RPMI7951 (cell line): ENCODE measurements at places on chromosomes 4 and X.
A peak's percentile ranks its signal among the peaks of the same experiment; 100 is the strongest.

DNA sequence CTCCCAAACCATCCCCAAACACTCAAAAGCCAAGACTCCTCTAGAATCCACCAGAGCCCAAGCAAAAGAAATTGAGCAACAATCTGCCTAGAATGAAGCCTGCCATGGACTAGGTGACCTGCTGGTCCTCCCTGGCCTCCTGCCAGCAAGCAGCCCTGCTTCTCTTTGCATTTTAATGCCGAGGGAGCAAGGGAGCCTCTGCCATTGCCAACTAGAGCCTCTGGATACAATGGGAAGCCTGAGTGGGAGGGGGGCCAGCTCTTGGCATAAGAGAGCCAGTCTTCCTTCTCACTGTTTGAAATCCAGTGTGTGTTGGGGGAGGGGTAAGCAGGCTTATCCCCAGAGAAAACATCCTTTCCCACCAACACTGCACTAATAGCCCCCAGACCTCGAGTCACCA is 1.5 kb upstream of the GDPD2 start:
- no peak for DNase-seq

- no peak for DNase-seq
These were observed 15.9 kb downstream of the KLF3 start for GRCh38 chr4:38679921-38680320.

DNA sequence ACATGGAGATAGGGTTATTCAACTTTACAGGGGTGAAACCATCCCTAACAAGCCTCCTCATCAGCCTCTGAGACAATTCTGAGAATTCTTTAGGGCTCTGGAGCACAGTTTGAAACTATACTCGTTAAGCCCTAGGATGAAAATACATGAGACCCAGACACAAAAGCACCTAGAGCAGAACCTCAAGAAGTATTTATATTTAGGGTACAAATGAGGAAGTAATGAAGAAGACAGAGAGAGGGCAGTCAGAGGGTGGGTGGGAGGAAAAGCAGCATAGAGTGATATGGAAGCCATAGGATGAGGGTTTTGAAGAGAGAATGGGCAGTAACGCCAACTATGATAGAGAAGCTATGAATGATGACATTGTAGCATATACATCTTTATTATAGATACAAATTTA is 250.3 kb downstream of the DCLK2 start:
- no peak for DNase-seq

- DNase-seq, result peak; percentile 80
These were observed 31.3 kb downstream of the CXCL13 start for GRCh38 chr4:77636902-77637301.

DNA sequence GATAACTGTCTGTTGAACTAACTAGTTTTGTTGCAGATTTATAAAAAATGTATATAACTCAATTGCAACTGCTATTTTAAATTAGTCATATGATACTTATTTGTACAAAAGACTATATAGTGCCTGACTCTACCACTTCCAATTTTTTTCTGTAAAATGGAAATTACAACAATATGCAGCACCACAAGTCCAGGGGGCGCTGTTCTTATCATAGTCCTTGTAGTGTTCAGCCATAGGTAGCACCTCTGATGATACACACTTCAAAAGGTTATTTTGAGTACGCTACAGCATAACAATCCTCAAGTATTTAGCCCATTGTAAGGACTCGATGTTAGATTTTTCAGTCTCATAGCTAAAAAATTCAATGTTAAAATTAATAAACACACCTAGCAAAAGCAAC is 174.9 kb downstream of the CORIN start:
- no peak for DNase-seq

DNA sequence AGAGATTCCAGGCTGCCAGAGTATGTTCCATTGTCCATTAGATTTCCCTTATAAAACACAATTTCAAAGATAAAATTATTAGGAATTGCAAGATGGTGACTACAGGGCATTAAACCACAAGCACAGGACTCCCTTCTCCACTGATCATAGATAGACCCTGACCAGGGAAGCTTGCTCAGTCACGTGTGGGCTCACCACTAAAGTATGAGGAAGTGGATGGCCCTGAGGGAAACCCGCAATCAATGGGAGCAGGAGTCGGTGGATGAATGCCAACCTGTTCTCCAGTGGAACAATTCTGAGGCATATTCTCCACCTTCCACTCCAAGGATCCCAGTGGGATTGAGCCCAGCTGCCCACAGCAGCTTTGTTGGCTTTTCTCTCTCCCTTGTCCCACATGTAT is 515.7 kb downstream of the BCOR start:
- peak; percentile 83 for DNase-seq

DNA sequence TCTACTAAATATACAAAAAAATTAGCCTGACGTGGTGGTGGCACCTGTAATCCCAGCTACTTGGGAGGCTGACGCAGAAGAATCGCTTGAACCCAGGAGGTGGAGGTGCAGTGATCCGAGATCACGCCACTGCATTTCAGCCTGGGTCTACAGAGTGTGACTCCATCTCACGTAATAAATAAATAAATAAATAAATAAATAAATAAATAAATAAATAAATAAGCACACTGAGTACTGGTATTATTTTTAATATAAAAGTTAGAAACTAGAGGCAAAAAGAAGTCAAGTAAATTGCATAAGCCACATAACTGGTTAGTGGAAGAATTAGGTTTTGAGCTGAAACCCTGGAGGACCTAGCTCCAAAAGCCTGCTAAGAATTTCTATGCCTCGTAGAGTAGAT is 1262.7 kb upstream of the PABPC4L start:
- no peak for DNase-seq

DNA sequence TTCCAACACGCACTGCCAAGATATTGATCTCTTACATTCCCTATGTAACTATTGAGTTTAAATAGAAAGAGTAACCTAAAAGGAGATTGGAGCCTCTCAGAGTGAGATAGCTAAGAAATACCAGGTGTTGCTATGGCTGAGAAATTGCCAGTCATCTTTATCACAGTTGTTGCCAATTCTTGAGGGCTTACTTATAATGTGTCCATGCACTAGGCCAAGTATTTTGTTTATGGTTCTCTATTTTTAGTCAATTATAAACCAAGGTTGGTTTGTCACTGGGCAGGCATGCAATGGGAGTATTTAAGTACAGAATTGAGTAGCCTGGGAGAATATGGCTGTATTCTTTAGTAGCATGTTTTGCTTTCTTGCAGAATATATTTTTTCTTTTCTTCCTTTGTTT is 201.6 kb downstream of the TEX13A start:
- no peak for DNase-seq

DNA sequence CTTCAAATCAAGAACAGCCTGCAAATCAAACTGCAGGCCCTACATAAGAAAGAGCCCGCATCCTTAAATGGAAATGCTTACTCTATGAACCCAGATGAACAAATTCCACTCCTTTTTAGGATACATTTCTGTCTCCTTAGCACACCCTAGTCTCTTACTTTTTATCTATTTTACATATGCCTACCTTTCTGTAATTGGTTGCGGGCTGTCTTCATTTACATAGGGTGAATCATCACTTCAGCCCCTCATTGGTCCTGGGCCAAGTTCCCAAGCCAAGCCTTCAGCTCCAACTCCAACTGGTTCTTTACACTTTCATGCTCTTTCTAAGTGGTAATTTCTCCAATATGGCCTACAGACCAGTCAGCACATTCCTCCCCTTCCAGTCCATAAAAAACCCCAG is 219.3 kb downstream of the TRAM1L1 start:
- DNase-seq, result peak; percentile 0

DNA sequence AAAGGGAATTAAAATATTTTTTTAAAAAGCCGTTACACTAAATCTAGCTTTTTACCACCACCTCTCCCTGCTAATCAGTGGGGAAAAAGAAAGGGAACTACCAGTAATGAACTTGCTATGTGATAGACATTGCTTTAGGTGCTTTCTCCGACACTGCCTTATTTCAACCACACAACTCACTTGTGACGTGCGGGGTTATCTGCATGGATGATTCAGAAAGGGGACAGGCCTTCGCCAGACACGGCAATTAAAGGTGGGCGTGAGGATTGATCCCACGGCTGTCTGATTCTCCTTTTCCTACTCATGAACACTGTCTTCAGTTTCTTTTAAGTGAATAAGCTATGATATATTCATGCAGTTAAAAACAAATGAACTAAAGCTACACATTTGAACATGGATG is 882 bp upstream of the CXCR3 start:
- DNase-seq, result no peak

GRCh38 chr4:146415829-146416228 is 105.9 kb downstream of the SLC10A7 start:
- DNase-seq, result no peak

DNA sequence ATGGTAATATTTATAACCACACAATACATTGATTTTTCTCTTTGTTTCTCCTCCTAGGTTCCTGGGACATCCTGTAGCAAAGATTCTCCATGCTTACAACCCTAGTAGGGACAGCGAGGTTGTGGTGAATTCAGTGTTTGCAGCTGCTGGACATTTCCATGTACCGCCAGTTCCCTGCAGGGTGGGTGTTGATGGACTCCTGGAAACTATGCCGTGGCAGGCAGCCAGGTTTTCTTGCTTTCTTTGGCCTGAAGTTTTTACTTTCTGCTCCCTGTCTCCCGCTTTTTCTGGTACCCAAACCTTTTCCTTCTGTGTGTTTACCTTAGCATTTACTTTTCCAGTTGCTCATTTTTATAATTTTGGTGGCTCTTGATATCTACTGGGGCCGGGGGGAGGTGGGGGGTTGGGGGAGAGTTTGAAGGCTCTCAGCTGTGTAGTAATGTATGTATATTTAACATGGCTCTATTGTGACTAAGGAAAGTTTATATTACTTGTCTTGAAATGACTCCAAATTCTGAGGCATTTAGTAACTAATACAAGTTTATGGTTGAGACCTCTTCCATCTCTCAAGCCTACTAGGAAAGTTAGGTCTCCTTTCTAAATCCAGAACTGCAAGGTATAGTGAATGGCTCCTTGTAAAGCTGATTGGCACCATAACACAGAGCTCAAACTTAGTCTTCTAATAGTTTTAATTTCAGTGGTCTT is 89.7 kb downstream of the TMEM131L start:
- DNase-seq, result peak; percentile 71

DNA sequence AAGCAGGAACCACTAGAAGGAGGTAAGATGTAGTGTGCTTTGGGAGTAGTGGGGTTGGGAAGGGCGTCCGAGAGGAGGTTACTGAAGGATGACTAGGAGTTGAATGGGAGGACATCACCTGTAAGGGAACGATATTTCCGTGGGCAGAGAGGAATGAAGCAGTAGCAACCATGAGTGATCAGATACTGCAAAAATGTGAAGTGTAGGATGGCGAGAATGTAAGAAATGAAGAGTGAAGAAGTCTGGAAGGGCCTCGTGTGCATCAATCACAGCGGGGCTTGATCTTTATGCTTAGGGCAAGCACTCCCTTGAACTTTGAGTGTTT is 594 bp downstream of the MSMO1 start:
- no peak for DNase-seq

GRCh38 chr4:147570616-147571015 is 46.6 kb upstream of the TMEM184C start:
- no peak for DNase-seq

GRCh38 chr4:87840149-87840548 is 7.4 kb downstream of the MEPE start:
- DNase-seq, result peak; percentile 16

- DNase-seq, result no peak
These were observed 1361.9 kb upstream of the ADGRL3 start for GRCh38 chr4:59838236-59838635.

DNA sequence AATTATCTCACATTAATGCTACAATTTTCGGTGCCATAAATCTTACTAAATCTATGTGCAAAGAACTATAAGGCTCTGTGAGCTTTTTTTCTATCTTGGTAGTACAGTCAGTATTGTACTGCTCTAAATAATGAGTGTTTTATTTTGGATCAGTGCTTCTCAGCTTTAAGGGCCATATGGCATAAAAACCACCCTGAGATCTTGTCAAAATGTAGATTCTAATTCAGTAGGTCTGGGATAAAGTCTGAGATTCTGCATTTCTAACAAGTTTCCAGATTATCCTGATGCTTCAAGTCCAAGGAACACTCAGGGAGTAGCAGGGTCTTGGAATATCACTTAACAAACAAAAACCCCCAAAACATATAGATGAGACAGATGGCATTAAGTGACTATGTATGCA is 486.5 kb downstream of the GRXCR1 start:
- no peak for DNase-seq

- DNase-seq, result no peak
These were observed 79.4 kb downstream of the FAM53A start for GRCh38 chr4:1604706-1605205.

- peak; percentile 12 for DNase-seq
These were observed 836.0 kb downstream of the TRIML1 start for GRCh38 chr4:188975271-188975670.

DNA sequence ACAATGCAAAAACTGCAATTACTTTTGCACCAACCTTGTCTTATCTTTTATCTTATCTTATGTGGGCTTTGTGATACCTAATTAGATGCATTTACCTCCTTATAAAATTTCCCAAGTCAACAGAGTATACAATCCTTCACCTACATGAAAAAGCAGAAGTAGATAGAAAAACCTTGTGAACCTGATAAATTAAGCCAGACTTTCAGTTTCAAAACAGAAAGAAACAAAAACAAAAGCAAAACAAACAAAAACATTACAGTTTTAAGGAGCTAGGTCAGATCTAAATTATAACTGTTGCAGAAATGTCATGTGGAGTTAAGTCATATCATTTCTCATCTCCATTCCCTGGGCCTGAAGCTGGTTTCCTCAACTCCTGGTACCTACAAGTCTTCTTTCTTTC is 24.9 kb upstream of the CXXC4 start:
- DNase-seq, result no peak

GRCh38 chr4:55598641-55599040 is 6.6 kb upstream of the PDCL2 start:
- DNase-seq, result no peak

DNA sequence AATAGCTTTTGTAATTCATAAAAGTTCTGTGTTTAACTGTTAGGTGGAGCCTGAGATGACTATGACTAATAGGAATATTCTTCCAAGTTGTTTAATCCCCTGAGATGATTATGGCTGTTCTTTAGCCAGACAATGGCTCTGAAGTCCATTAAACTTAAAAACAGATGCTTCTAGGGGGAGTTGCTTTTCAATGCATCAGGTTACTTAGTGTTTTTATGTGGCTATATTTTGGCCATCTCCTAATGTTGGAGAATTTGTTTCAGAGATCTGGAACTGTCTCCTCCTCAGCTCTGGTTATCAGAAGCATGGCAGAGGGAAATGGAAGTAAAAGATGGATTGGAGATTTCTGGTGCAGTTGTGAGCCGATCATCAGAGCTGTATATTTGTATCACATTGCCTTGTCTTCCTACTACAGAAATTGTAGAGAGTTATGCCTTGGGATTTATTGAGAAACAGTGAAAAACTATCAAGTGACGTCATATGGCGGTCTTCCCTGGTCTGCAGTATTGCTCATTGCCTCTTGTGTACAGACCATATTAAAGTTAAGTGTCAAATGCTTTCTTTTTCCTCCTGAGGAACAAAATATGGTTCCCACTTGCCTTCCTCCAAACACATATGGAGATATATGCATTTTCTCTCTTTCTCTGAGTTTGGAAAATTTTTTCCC is 29.8 kb downstream of the SGMS2 start:
- DNase-seq, result peak; percentile 14

DNA sequence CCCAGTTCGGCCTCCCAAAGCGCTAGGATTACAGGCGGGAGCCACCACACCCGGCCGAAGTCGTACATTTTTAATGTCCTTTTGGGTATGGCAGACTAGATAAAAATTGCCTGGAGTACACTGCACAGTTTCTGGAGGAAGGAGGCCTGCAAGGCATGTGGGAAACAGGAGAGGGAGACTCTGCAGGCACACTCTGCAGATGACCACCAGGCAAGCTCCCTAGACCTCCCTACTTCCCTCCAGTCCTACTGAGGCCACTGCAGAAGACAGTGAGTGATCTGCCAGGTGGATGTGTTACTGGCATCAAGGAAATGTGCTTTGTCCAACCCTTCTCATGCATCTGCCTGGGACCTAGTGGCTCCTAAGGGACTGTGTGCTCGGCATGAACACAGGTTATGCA is 11.4 kb downstream of the PDLIM3 start:
- no peak for DNase-seq
